ENCODE measurements at places on chromosomes 12 and 14.

DNA sequence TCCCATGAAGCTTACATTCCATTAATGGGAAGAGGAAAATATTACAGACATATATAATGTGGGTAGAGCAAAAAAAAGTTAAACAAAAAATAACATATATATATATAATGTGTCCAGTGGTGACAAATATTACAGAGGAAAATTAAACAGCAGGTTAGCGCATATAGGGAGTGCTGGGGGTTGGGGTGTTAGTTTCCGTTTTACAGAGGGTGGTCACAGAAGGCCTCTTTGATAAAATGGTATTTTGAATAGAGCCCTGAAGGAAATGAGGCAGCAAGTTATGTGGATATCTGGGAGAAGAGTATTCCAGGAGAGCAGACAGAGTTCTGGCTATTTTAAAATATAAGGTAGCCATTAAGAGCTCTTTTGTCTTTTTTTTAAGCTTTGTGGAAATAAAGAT lies 73.2 kb downstream of the DCAF5 start:
- DNase-seq, result no peak

DNA sequence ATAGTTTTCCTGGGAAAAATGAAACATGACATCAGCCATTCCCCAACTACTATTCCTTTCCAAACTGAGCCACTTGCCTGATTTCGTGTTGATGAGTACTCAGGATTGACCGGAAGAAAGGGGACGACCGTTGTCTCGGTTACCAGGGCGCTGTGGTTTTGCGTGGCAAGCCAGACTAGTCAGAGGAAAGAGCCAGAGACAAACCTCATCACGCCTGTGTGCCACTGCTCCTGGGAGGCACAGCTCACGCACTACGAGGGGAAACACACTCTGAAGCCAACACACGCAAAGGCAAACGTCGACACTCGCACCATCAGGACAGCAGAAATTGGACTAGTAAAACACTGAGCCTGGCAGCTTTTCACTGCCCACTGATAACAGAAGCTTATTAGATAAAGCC lies 35.0 kb downstream of the GIT2 start:
- DNase-seq, result no peak

GRCh38 chr14:91152499-91152898 lies 38.6 kb downstream of the DGLUCY start:
- no peak for DNase-seq

DNA sequence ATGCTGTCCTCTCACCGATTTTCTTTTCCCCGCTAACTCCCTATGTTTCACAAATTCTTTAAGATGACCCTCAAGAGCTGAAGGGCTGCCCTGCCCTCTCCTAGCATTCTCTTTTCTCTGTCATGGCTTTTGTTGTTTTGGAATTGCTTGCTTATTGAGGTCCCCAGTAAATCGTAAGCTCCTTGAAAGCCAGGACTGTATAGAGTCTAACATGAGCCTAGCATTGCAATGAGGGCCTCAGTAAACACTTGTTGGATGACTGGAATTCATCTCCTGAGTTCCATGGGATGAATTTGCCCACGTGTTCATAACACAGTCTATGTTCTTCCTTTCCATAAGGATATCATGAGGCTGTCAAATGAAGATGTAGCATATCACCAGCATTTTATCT lies 92.2 kb downstream of the APAF1 start:
- no peak for DNase-seq

- no peak for DNase-seq
These were observed 8.8 kb downstream of the IKBIP start for GRCh38 chr12:98635657-98636323.

GRCh38 chr12:119060847-119061796 lies 79.8 kb downstream of the SRRM4 start:
- DNase-seq, result peak; percentile 27

GRCh38 chr12:572532-572899 lies 90.7 kb downstream of the NINJ2 start:
- DNase-seq, result no peak

DNA sequence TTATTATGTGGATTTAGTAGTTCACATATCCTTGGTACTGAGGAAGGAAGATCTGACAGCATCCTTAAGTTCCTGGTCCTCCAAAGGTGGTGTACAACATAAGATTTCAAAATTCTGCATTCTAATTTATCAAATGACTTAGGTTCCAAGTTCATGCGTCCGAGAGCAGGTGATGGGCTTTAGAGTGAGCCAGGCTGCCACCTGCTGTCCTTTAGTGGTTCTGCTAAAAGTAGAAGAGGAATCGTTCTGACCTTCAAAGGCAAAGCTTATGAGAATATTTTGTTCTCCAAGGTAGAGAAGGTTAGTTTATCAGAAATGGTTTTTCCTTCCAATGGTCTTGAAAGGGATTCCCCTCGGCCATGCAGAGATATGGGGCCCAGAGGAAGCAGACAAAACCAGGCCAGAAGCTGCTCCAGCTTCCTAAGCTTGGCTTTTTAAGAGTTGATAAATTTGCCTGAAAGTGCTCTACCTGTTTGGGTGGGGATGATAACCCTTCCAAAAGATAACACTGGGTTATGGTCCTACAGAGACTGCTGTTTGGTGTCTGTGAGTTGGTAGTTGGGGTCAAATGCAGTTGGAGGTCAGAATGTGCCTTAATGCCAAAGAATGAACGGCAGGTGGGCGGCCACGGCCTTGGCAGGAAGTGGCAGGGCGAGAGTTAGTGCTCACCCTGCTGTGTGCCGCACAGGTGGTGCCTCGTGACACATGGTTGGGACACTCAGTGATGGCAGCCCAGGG lies 29.1 kb upstream of the LRTM2 start:
- peak; percentile 61 for DNase-seq

DNA sequence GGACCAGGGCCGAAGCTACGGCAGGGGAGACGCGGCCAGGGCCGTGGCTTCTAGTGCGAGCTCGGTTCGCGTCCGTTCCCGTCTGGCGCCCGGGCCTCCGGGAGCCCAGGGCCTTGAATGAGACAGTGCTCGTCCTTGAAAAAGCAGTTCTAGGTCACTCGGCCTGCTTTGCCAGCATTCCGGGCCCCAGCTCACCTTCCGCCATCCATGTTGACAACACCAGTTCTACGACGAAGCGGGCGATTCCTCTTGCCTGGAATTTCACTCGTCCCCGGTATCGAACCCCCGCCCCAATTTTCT lies 4.5 kb downstream of the OR10AD1 start:
- DNase-seq, result no peak

GRCh38 chr12:1022032-1022970 lies 31.3 kb downstream of the ERC1 start:
- no peak for DNase-seq

GRCh38 chr12:12925388-12925787 lies 26.6 kb downstream of the GPRC5D start:
- DNase-seq, result no peak

GRCh38 chr14:72948481-72949138 lies 22.3 kb downstream of the DCAF4 start:
- peak; percentile 35 for DNase-seq

GRCh38 chr12:120719072-120719471 lies 6.6 kb upstream of the ACADS start:
- peak; percentile 85 for DNase-seq

- peak; percentile 50 for DNase-seq
These were observed 8.9 kb downstream of the ANG start for GRCh38 chr14:20697273-20698017.

- DNase-seq, result no peak
These were observed 27.8 kb downstream of the ANKRD9 start for GRCh38 chr14:102481791-102482238.

- DNase-seq, result no peak
These were observed 158.8 kb downstream of the TMEM132C start for GRCh38 chr12:128425666-128426331.

GRCh38 chr14:74866708-74867389 lies 9.1 kb downstream of the PROX2 start:
- no peak for DNase-seq

DNA sequence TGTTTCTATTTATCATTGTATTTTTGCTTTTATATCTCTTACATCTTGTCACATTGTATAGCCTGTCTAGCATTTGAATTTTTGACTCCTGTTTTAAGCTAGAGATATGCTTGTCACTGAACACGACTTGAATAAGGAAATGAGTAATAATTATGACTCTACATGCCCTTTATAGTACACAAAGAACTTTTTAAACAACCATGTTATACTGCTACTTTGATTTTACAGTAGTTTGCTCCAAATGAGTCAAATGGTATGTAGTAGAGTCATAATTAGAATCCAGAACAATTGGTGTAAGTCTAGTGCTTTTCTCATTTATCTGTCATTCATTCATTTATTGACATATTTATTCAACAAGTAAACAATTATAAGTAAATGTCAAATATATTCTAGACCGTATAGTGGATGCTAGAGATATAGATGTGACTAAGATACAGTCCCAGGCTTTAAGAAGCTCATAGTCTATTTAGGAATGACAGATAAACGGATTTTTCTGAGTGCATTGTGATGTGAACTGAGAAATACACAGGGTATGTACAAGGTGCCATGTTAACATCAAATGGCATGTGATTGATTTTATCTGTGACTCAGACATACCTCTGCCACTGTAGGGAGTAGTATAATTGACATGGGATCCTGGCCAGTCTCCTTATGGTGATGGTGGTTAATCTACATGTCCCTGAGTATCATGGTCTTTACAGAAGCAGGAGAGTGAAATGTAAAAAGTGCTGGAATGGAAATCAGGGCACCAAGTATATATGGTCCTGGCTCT lies 799.7 kb downstream of the DIO2 start:
- DNase-seq, result no peak

GRCh38 chr12:47120736-47121135 lies 41.0 kb upstream of the AMIGO2 start:
- no peak for DNase-seq

DNA sequence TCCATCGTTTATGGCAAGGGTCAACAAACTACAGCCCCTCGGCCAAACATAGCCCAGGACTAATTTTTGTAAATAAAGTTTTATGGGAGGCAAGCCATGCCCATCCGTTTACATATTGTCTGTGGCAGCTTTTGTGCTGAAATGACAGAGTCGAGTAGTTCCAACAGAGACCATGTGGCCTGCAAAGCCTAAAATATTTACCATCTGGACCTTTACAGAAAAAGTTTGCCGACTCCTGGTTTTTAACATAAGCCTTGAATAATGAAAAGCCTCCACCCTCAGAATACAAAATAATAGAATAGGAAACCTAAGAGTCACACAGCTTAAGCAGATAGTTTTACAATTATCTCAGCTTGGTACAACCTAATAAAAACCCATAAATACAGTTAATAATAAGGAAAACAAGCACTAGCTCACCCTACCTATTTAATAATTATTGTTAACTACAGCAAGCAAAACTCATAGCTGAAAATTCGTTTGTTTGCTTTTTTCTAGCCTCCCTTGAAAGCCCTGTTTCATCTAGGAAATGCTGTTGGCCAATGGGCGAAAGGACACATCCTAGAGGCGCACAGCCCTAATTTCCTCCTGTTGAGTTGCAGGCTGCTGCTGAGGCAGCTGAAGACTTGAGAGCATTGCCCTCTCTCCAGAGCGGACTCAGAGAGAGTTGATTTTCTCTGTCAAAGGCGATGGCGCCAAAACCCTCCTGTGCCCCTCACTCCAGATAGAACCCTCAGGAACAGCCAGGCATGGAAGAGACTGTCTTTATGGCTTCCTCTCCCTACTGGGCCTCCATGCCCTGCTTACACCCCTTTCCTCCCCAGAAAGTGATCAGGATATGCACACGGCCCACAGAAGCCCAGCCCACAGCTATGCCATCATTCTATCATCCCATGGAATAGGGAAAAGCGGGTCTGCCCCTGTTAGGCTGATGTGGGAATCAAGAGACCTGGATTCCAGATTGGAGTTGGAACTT lies 107.2 kb downstream of the DPF3 start:
- no peak for DNase-seq

Measured in large intestine (tissue), 12 donors.